ENCODE measurements at places on chromosomes 13 and 19.

- no peak for DNase-seq
These were observed 87.8 kb downstream of the RAP2A start for GRCh38 chr13:97521726-97522125.

DNA sequence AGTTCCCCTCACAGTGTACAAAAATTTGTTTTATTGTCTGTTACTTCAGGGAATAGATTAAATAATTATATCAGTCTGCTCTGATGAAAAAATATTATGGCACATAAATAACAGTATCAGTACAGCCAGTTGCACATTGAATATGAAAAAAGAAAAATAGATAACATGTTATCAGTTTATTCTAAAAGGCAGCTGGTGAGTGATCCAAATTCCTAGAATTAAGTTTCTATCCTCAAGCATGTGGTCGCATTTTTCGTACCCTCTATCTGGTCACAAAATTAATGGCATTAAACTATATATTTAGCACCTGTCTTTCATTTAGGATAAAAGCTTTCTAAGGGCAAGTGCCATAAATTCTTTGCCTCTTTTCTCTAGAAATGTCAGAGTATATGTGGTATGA lies 944.8 kb upstream of the PCDH9 start:
- no peak for DNase-seq

GRCh38 chr19:39299404-39299803 lies 3.2 kb downstream of the IFNL1 start:
- DNase-seq, result no peak

- no peak for DNase-seq
These were observed 41.0 kb upstream of the SOX21 start for GRCh38 chr13:94753327-94753726.

DNA sequence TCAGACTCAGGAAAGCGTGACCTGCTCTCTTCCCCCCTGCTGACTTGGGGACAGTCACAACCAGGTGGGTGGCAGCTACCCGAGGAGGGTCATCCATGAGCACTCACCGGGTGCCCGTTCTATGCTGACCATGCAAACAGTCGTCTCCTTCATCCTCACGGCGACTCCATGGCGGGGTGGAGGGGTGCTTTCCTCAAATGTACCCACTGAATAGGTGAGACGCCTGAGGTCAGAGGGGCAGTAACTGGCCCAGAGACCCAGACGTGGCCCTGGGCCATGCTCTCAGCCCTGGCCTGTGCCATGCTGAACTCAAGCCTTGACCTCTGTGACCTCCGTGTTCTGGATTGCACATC lies 59.2 kb upstream of the TPM4 start:
- DNase-seq, result no peak

- DNase-seq, result no peak
These were observed at the start of gene PCDH17 for GRCh38 chr13:57631596-57632275. Gene PCDH17 (plus strand): TSS chr13:57631744. CDS start chr13:57632547, 803 bp downstream.

GRCh38 chr13:77985866-77986636 lies 67.4 kb upstream of the EDNRB start:
- DNase-seq, result no peak

DNA sequence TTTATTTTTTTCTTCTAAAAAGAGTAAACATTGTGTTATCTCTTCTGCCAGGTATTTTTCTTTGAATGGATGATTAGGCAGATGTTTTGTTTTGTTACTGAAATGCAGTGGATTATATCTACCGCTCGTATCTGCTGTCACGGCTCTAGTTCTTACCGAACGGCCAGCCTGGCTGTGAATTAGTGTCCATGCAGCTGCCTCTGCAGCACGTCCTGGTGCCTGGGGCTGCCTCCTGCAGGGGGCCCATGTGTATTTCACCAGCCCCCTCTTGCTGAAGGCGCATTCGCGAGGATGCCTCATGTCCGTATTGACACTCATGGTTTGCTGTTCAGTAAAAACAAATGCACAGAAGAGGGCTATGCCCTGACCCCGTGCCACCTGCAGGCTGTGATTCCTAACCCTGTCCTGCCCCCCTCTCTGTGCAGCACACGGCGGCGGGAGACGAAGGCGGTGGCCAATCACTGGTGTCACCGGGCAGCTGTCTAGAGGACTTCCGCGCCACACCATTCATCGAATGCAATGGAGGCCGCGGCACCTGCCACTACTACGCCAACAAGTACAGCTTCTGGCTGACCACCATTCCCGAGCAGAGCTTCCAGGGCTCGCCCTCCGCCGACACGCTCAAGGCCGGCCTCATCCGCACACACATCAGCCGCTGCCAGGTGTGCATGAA lies 49.9 kb downstream of the RAB20 start:
- DNase-seq, result no peak

DNA sequence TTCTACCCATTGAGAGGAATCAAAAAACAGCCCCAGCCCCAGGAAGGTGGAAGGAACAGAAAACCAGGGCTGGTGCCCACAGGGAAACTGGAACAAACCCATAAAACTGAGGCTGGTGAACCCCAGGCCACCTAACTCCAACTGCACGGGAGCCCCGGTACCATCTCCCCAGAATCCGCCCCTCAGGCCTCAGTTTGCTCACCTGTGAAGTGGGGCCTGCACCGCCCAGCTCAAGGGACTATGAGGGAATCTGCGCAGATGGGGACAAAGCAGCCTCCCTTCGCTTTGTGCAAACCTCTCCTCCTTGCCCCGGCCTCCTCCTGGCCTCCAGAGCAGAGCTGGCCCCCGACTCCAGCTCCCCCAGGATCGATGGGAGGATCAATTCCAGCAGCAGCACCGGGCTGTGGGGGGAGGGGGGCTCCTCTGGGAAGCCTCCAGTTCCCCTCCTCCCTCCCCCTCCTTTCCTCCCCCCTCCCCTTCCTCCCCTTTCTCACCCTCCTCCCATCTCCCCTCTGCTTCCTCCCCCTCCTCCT lies 9.1 kb upstream of the ONECUT3 start:
- no peak for DNase-seq

DNA sequence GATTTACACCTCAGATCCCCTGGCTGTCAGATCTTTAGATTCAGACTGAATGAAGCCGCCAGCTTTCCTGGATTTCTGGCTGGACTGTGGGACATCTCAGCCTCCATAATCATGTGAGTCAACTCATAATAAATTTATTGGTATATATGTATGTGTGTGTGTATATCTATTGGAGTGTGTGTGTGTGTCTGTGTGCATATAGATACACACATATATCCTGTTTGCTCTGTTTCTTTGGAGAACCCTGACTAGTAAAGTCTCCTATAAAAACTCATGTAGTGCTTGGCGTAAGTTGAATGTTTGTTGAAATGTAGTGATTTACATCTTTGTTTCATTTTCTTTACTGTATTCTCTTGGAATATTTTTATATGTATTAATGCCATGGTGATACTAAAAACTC lies 499.5 kb upstream of the KLF12 start:
- DNase-seq, result no peak

DNA sequence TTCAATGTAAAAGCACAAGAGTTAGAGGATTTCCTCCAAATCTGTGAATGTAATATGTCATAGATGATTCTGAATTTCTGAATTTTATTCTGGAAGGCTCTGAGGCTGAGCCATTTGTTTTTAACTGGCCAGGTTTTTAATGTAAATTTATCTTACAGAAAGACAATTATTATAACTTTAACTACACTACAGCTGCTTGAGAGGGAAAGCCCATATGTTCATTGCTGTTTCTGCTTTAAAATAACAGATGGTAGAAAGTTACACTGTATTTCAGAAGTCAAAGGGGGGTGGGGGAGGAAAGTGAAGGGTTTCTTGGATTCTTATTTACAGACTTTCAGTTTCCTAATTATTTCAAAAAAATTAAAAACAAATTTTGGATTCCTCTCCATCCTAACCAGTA lies 62.8 kb downstream of the DNAJC15 start:
- DNase-seq, result no peak

GRCh38 chr19:16572332-16573211 lies at the start of gene SLC35E1:
Gene SLC35E1 (minus strand): TSS chr19:16572415. CDS start chr19:16572364, 51 bp downstream.
- peak; percentile 96 for DNase-seq

GRCh38 chr19:4580961-4581665 lies 21.6 kb upstream of the SEMA6B start:
- DNase-seq, result no peak

GRCh38 chr13:99693852-99694611 lies 192.8 kb downstream of the TM9SF2 start:
- DNase-seq, result no peak

DNA sequence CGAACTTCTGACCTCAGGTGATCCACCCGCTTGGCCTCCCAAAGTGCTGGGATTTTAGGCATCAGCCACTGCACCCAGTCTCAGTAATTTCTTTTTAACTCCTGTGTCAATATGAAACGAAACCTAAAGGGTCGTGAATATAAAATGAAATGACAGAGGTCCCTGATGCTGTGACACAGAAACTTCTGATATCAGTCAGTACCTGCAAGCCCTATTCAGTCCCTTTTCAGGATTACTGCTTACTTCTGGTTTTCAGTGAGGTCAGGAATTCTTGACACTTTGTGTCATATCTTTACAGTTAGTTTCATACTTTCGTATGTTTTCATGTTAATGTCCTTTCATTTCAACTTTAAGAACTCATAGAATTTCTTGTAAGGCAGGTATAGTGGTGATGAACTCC lies 58.7 kb downstream of the RNF17 start:
- DNase-seq, result no peak

DNA sequence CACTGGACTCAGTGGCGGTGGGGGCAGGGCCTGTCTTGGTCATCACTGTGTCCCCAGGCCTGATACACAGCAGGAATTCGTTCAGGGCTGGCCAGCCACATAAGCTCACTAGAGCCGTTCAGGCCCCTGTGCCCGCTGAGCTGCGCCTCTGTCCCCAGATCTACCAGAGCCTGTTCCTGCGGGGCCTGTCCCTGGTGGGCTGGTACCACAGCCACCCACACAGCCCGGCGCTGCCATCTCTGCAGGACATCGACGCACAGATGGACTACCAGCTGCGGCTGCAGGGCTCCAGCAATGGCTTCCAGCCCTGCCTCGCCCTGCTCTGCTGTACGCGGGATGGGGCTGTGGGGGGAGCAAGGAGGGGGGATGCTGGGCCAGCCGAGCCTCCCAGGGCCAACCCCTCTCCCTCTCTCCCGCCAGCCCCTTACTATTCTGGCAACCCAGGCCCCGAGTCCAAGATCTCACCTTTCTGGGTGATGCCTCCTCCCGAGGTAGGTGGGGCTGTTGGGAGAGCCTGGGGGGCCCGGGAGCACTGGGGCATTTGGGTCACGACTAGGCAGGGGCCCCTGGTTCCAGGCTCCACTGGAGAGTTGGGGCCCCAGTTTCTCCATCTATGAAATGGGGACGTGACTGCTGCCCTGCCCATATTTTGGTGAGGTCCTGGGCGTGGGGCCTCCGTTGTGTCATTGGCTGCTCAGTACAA lies 13.9 kb downstream of the MPND start:
- no peak for DNase-seq

DNA sequence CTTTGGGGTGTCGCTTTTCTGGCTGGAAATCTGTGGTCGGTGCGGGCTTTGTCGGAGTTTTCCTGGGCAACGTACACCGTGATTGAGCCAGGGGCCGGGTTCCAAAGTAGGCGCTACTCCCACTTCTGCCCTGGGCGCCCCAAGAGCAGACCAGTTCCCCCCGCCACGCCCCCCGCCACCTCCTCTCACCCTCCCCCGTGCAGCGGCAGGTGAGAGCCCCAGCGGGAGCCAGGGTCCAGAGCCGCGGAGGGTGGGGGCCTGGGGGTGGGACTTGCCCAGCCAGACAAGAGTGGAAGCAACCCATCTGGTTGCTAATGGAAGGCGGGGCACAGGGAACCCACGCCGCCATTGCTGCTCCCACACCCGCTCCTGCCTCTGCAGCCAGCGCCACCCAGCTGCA lies 2195.9 kb downstream of the PCDH9 start:
- DNase-seq, result no peak

DNA sequence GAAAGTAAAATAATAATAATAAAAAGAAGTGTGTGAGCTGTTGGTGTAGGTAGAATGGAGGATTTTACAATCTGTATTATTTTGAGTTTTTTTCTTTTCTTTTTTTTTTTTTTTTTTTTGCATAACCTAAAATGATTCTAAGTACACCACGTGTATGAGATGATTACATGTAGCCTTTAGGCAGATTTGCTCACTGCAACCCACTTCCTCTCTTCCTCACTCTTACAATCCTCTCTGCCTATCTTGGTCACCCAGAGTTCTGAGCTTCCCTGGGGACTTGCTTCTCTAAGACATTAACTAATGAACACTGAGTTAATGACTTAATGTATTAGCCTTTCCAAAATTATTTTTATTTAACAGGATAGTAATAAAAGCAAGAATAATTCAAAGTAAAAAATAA lies 1169.6 kb downstream of the EFNB2 start:
- DNase-seq, result no peak

DNA sequence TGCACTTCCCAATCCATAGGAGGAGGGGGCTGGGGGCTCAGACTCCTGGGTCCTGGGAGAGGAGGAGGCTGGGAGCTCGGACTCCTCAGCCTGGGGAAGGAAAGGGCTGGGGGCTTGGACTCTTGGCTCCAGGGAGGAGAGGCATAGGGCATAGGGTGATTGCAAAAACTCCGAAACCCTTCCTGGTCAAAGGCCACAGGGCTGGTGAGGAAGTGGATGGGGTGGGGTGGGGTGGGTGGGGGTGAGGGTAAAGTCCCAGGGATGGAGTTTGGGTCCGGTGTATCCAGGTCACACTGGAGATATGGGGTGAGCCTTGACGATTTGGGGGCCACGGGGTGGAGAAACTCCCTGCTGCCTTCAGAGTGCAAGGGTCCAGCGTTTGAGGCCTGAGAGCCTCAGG lies 2.8 kb downstream of the MYH14 start:
- DNase-seq, result no peak

GRCh38 chr19:1453525-1454364 lies 3.8 kb downstream of the APC2 start:
- peak; percentile 52 for DNase-seq

DNA sequence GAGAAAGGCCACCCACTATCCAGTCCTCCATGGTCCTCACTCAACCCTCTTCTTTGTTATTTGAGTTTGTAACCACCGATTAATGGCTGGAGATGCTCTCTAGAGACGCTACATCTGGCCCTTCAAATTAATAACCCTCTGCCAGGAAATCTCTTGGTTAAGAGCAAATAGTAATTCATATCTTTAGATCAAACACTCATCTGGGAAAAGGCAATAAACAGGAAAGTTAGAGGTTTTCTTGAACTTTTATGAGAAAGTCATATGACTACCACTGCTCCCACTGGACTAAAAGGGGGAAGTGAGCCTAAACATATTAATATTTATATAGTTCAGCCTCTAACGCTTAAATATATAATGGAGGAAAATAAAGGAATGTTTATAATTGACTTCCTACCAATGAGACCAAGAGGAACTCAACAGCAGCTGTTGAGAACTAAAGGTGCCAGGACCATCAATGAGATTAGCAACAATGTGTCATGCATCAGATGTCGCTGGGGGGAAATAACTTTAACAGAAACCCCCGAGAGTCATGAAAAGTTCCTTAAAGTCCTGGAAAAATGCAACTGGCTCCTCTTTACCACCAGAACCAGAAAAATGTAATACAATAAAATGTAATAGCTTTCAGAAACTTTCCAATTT lies 2.7 kb downstream of the TBC1D4 start:
- no peak for DNase-seq

Measured in inflammatory macrophage treated with lipopolysaccharide for 1 hour (primary cell).